ENCODE measurements at places on chromosomes 2 and 18. TPM values are rescaled to one million over a fixed set of nuclear protein-coding genes. Genes with fewer than 3 reads are reported as not detected.

DNA sequence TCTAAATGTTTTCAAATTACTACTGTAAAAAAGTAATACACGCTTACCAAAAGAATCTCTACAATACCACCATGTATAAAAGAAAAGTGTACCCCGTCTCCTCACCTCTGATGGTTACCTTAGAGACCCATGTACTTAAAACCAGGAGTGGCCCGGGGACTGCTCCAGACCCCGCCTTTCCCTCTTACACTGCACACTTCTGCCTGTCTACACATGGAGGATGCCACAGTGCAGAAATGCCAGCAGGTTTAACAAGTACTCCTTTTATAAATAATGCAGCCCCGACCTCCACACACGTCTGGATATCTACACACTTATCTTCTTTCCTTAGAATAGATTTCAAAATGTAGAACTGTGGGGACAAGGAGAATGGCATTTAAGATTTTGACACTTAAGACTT is 5.3 kb downstream of the HDAC4 start:
- no peak for DNase-seq

- no peak for DNase-seq
These were observed 560.6 kb downstream of the SLC4A3 start for GRCh38 chr2:220188031-220188430.

- no peak for DNase-seq
These were observed 39.7 kb upstream of the NABP1 start for GRCh38 chr2:191638079-191638801.

DNA sequence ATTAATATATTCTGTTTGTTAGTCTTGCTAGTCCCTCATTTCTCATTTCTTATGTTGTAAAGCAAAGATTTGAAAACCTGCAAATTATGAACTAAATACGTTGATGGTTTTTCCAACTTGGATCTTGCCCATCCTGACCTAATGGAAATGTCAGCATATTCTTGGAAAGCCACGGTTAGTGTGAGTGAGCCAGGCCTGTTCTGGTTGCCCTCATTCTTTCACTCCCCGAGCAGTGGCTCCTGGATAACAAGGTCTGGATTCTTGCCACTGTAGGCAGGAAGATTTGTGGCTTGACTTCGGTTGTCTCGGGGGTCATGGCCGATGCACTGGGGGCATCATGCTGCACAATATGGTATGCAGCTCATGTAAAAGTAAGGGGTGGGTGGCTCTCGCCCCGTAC is 359.1 kb downstream of the MEIS1 start:
- no peak for DNase-seq

MXD1 gene
- 11.3 TPM for polyA plus RNA-seq

DNA sequence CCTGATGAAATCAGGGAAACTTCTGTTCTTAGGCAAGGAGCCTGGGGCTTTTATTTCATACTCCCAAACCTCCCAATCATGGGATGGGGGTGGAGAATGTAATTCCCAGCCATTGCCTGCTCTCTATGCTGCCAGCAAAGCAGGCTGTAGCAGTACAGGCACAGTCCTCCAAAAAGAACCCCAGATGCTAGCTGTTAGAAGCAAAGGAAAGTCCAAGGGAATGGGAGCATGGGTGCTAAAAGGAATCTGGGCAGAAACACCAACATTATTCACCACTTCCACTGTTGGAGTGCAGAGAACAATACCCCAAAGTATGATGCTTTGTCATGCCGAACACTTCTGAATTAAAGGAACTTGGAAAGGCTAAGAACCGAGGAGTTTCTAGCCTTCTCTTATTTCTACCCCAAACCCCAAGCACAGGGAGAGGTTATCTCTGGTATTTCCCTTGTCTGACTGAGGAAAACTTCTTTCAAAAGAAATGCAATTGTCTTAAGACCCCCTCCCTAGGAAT is 24.7 kb downstream of the MDH1 start:
- DNase-seq, result no peak

REG3G gene
- polyA plus RNA-seq, result not detected

All from right renal pelvis (tissue), 4 donors.